ENCODE measurements at places on chromosomes 2 and 18.

DNA sequence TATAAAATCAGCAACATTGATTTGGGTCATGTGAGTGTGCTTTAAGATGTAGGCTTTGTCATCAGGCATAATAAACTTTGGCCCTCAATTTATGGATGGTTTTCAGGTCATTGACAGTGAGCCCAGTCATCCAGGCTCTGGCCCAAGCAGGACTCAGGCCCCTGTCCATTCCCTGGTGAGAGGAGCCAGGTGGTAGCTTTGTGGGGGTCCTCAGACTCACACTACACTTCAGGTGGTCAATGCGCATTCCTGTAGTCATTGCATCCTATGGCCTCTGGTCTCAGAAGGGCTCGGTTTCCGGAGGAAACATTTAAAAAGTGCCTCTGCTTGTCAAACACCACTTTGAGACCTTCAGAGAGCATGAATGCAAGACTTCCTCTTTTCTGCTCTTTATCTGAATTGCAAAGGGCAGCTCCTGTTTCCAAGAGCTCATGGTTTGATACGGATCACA, 20.2 kb downstream of the LGALSL start:
- DNase-seq: no peak

- no peak for DNase-seq
These were observed 74.0 kb downstream of the AGAP1 start for GRCh38 chr2:235567842-235568241.

DNA sequence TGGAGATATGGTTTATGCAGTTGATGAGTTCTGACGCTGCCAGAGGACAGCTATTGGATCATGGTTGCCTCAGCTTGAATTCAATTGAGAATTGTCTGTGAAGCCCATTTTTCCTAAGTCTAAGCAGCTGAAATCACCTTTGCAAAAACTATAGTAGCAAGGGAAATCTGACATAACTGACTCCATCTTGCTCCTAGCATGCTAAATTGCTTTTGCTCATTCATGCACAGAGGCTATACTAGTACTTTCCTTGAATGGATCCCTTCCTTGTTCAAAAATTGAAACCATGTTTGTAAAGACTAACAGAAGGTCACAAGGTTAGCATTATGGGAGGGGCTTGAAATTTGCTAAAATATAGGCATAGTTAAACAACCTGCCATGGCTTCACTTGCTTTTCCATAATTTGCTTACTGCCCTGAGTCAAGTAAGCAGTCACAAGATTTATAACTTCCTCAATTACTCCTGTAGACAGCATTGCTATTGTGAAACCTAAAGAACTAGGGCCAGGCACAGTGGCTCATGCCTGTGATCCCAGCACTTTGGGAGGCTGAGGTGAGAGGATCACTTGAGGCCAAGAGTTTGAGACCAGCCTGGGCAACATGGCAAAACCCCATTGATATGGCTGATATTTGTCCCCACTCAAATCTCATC, 41.2 kb downstream of the CHRNA1 start:
- DNase-seq: no peak

DNA sequence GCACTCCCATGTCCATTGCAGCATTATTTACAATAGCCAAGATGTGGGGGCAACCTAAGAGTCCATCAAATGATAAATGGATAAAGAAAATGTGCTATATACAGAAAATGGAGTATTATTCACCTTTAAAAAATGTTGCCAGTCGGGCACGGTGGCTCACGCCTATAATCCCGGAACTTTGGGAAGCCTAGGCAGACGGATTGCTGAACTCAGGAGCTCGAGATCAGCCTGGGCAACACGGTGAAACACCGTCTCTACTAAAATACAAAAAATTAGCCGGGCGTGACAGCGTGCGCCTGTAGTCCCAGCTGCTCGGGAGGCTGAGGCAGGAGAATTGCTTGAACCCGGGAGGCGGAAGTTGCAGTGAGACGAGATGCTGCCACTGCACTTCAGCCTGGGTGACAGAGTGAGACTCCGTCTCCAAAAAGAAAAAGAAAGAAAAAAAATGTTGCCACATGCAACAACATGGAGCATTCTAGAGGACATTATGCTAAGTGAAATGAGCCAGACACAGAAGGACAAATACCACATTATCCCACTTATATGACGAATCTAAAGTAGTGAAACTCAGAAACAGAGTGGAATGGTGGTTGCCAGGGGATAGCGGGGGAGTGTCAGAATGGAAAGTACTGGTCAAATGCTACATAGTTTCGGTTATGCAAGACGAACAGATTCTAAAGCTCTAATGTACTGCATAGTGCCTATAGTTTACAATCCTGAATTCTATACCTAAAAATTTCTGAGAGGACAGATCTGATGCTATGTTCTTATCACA, 1385.6 kb upstream of the TMEFF2 start:
- DNase-seq: no peak

DNA sequence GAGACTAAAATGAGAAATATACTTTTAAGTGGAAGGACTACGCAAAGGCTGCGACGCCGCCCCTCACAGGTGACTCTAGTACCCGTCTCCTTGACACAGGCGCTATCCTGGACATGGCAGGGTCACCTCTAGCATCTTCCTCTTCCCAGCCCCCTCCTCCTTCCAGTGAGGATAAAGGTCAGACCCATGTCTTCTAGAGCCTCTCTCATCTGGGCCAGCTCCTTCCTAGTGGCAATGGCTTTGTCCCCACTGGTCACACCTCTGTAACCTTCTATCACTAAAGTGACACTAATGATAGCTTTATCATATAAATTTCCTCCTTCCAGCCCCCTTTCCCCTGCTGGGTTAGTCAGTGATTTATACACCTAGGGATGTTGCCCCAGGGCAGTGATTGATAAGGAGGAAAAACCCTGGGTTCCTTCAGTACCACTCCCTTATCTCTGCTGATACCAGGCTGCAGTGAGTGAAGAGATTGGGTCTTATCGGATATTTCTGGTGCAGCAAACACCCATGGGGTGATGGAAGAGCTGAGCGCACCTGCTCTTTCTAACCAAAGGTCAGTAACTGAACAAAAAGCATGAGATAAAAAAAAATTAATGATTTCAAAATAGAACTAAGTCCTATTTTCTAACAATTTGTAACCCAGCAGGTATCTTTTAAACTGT, 62.0 kb upstream of the FZD5 start:
- no peak for DNase-seq

DNA sequence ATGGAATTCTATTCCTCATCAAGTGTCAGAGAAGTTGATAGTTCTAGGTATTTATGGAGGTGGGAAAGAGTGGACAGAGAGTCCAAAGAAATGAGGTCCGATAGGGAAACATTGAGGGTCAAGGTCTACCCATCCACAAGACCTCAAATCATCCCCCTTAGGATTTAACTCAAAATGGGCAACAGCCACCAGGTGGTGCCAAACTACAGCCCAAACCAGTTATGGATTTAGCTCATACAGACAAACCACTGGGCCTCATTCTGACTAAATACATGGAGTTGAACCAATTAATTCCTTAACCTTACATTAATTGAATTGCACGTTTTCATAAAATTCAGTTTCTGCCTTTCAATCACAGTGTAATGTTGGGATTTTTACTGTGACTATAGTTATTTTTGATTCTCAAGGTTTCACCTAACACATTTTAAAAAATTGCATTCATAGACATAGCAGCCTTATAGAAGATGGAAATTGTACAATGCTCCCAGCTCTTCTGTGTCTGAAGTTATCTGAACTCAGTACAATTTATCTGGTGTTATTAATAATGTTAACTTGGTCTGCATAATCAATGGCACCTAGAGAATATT, 98.2 kb upstream of the HNMT start:
- DNase-seq: peak; percentile 70

GRCh38 chr18:29588446-29589100, 1411.6 kb upstream of the CDH2 start:
- no peak for DNase-seq

DNA sequence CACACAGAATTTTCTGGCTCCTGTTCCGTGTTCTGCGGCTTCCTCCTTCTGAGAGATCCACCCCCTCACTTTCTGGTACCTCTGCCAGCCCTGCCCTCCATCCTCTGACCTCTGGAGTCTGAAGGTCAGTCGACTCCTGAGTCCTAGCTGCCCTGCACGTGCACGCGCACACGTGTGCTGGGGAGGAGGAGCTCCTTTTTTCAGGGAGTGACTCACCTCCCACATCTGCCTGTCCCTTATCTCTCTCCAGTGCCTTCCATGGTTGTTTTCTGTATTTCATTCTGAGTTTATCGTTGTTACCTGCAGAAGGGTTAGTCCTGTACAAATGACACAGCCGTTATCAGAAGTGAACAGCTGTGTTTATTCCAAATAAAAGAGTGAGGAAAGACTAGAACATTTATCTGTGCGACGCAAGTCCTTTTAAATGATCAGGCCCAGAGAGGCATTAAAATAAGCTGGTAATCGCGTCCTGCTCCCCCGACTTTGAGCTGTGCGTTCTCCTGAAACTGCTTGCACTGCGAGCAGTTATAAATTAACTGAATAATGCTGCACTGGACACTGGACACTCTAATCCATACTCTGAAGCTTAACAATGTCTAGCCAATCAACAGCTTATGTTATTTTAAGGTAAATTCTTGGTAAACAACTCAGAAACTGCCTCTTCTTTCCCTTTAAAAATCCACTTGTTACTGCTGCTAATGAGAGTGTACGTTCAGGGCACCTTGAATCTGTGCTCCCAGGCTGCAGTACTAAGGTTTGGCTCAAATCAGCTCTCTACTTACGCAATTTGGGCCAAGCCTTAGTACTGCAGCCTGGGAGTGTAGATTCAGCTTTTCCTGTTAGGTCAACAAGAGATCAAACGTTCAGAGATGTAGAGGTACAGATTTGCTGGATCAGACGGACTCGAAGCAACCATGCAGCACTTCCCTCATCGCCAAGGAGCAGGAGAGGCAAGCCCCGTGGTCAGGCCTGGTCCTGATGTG, 72.5 kb downstream of the GALR1 start:
- no peak for DNase-seq

DNA sequence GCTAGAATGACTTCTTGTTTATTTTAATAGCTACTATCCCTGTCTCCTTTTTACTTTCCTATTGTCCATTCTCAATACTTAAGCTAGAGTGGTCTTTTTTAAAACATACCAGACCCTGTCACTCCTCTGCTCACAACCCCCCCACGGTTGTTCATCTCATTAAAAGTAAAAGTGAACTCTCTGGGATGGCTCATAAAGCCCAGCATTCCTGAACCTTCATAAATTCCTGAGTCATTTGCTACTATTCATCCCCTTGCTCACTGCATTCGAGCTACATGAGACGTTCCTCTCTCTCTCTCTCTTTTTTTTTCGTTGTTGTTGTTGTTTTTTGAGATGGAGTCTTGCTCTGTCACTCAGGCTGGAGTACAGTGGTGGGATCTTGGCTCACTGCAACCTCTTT, 148.7 kb upstream of the DSEL start:
- DNase-seq: no peak

DNA sequence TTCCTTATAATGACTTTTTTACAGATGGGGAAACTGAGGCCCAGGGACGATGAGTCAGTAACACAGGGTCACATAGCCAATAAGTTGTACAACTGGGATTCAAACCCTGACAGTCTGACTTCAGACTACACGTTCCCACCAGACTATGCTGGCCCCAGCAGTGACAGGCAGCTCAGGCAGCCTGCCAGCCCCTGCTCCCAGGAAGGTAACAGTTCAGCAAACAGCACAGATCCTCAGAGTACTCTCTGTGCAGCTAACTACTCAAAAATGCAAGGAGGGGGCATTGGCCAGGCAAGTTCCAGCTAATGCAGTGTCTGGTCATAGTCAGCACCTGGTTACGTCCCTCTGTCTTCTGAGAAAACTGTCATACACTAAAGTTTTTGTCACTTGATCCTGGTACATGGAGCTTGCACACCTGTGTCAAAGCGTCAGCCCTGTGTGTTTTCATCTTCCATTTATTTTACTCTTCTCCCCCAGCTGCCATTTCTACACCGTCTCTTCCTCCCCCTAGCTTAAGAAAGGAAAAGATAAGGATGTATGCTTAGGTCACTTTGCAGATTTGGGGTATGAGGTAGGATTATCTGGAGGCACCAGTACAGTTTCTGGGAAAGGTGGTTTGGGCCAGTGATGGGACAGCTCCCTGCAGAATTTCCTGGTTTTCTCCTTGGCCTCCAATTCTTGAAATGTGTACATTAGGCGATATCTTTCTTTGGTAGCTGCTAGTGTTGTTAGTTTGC, 4.5 kb downstream of the SMARCAL1 start:
- no peak for DNase-seq

DNA sequence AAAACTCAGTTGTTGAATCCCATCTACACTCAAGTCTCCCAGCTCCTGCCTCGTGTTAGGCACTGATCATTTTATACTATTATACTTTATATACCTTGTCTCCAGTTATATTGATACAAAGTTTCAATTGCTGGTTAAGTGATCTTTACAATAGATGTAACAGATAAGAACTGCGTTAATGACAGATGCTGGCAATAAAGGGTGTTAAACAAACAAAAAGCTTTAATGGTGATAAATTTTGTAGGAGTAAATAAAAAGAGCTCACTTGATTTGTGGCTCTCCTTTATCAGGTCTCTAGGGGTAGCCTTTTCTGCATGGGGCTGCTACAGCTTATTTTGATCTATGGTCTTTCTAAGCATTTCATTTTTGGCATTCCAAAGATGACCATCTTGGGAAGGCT, 106.9 kb upstream of the GAREM1 start:
- DNase-seq: no peak

DNA sequence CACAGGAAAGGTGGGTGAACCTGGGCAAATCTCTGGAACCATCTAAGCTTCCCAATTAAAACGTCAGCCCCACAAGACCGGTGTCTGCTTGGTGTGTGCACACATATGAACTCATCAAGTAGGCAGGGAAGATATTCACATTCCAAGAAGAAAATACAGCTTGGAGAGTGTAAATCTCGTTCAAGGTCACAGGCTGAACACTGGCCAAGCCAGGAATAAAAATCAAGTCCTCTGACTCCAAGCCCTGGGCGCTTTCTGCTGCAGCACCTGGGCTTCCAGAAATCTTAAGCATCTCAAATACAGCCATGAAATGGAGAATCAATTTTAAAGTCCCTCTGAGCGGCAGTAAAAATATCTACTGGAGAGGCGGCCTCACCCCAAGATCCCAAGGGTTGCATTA, 150.9 kb downstream of the TWIST2 start:
- DNase-seq: no peak

GRCh38 chr2:60552851-60553494, 481 bp downstream of the BCL11A start:
- no peak for DNase-seq

GRCh38 chr2:200051611-200051945, 96.2 kb downstream of the MAIP1 start:
- no peak for DNase-seq

GRCh38 chr2:70442301-70443077, 111.1 kb downstream of the TGFA start:
- DNase-seq: no peak

- no peak for DNase-seq
These were observed 69.7 kb downstream of the RPRM start for GRCh38 chr2:153408710-153409385.

GRCh38 chr18:35590935-35591334, 9.4 kb downstream of the GALNT1 start:
- DNase-seq: no peak

DNA sequence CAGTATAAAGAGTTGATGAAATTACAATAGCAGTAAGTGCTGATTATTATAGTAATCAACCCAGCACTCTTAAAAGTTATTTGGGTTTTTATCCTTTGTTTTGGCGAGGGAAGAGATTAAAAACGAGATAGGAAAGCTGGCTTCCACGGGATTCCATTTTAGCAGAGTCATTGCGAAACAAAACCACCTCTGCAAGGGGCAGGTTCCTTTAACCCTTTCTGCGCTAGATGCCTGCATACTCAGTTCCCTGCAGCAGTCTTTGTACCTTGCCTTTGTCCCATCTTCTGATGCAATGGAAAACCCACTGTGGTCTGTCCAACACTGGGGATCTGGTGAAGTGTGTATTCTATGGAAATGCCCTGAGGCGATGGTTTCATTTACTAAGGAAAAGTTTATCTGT, 2.7 kb downstream of the YPEL5 start:
- no peak for DNase-seq

Measured in Calu3 (cell line).